ENCODE measurements at places on chromosomes 7 and 10.

GRCh38 chr7:129499999-129500398, 2.3 kb upstream of the SMKR1 start:
- DNase-seq: no peak

GRCh38 chr7:44172352-44172751, 16.9 kb downstream of the GCK start:
- no peak for DNase-seq

DNA sequence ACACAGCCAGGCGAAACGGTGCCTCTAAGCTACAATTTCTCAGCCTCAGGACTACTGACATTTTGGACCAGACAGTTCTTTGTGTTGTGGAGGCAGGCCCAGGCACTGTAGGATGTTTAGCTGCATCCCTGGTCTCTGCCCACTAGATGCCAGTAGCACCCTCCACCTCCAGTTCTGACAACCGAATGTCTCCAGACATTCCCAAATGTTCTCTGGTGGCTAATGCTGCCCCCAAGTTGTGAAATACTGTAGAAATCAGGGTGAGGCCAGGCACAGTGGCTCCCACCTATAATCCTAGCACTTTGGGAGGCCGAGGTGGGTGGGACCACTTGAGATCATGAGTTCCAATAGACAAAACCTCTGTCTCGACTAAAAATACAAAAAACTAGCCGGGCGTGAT, 18.2 kb downstream of the HNRNPF start:
- DNase-seq: no peak

- no peak for DNase-seq
Measured at GRCh38 chr7:155732286-155732685, 80.0 kb downstream of the SHH start.

GRCh38 chr7:84847790-84848189, 339.1 kb downstream of the SEMA3D start:
- no peak for DNase-seq

DNA sequence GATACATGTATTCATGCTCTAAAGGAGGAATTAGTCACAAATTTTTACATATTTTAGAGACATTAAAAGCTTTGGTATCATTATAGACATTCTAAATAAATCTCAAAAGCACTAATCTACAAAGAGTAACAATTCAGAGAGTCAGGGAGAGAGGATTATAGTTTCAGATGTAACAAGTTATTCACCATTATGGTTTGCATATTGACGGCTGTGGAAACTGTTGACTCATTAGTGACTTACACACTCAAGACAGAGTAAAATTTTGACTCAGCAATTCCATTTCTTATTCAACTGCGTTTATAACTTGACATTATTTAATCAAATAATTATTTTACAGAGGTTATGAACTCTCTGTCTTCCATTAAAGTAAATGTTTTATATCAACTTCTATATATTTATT, 95.4 kb upstream of the SEMA3C start:
- DNase-seq: no peak

DNA sequence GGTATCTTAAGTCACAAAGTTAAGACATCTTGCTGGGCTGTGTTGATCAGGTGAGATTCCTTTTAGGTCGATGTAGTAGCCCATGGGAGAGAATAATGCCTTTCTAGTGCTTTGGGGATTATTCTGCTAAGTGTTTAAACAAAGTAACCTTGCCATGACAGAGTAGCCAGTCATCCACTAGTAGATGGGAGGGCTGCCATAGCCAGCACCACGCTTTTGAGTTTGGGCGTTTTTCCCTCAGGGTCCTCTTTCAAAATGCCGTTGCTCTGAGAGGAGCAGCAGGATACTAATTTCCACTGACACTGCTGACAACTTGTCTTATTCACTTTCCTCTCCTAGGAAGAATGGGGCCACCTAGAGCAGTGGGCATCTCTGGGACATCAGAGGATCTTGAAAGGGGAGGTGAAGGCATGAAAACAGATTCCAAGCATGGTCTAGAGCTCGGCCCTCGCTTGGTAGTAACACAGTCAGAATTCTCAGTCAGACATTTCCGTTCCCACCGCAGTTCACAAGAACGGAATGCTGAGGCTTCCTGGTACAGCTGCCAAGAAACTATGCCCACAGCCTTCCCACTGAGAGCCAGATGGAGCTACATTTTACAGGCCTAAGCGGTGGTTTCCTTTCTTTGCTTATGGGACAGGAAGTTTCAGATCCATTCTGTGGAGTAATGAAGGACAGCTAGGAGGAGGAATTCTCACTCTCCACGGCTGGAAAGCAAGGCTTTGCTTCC, 15.3 kb upstream of the RSU1 start:
- no peak for DNase-seq

GRCh38 chr10:86048571-86048970, 318.0 kb downstream of the GRID1 start:
- no peak for DNase-seq

DNA sequence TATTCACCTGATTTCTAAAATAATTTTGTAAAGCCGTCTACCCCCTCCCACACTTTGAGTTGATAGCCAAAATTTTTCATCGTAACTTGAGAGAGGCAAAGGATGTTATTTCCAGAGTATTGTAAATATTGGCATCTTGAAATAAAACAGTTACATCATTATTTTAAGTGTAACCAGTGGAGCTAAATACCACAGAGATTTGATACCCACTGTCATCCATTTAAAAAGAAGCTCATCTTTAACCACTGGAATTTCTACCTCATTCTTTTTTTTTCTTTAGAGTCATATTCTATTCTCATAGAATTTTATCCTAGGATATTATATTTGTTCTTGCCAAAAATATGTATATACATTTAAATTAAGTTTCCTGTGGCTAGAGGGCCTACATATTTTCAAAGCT, 48.6 kb downstream of the CAMK1D start:
- no peak for DNase-seq

GRCh38 chr10:109306698-109307097, 616.6 kb downstream of the XPNPEP1 start:
- no peak for DNase-seq

GRCh38 chr7:3995187-3995586, 686.9 kb upstream of the FOXK1 start:
- DNase-seq: no peak

GRCh38 chr7:138665669-138666140, 35.5 kb downstream of the SVOPL start:
- no peak for DNase-seq

DNA sequence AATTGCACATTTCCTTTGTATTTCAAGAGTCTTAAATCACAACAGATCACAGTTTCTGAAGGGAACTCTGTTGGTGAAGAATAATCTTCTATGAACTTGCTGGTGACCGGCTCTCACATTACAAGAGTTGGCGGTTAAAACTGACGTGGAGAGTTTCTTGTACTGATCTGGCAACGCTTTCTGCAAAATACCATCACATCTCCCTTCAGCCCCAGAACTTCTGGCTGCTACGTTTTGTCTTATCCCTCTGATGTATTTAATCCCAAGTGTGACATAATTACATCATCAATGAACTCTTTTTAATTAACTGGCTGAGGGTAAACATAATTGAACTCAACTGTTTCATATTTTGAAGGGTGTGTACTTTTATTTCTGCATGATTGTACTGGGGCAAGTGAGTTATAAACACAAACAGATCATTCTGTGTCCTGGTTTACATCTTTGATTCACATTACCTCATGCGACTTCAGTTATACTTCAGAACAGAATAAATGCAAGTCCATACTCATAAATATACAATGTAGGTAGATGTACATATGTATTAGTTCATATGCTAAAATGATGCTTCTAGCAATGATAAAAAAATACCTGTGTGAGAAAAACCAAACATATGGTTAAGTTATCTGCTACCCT, 105.1 kb upstream of the NPVF start:
- DNase-seq: no peak

GRCh38 chr10:132987671-132988571, 45.6 kb upstream of the CFAP46 start:
- DNase-seq: no peak

- no peak for DNase-seq
Measured at GRCh38 chr7:107446988-107447387, 22.9 kb upstream of the GPR22 start.

DNA sequence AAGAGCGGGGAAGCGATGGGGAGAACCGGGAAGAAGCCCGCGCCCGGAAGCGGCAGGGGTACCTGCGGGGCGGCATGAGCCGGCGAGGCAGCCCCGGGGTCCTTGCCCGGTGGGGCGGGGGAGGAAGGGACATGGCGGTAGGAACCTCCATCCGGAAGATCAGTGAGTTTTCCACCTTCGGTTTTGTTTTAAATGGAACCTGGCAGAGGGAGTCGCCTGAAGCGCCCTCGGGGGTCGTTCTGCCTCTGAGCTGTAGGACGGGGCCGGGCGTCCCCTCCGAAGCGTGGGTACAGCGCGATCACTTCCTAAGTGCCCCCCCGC, 471 bp downstream of the PFKP start:
- DNase-seq: peak; percentile 56

DNA sequence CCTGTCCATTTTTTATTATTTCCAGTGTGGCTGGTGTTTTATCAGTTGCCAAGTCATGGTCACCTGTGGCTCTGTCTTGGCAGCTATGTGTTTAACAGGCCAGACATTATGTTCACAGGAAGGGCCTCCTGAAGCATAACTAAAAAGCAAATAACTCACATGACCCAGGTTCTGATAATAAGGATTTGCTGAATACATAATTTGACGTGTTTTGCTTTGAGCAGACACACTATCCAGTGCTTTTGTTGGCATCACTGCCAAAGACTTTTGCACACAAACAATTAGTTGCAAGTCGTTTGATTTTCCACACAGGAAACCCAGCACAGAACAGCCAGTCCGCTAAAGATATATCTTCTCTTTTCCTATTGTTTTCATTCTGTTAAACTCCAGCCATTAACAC, 173.6 kb downstream of the ARL4A start:
- DNase-seq: no peak

- DNase-seq: no peak
Measured at GRCh38 chr7:953547-954327, 743 bp downstream of the ADAP1 start.

- DNase-seq: no peak
Measured at GRCh38 chr7:148144827-148145226, 445.7 kb upstream of the C7orf33 start.

GRCh38 chr7:90570373-90570959, 25.7 kb upstream of the CDK14 start:
- no peak for DNase-seq

GRCh38 chr10:95464280-95464679, 96.9 kb downstream of the SORBS1 start:
- no peak for DNase-seq

DNA sequence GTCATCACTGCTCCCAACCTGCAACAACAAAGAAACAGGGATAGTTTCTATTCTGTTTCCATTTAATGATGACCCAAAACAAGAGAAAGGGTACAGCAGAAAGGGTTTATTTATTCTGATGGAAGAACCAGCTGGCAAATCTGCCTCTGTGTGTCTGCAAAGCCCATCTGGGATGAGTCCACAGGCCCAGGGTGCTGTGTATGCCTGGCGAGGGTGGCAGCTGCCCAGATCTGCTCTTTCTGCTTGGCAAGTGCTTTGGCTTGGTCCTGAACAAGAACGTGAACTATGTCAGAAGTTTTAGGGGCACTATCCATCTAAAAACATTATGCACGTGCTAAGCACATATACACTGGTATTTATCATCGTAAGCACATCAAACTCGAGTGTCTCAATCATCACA, 333.8 kb downstream of the CXCL12 start:
- DNase-seq: no peak

DNA sequence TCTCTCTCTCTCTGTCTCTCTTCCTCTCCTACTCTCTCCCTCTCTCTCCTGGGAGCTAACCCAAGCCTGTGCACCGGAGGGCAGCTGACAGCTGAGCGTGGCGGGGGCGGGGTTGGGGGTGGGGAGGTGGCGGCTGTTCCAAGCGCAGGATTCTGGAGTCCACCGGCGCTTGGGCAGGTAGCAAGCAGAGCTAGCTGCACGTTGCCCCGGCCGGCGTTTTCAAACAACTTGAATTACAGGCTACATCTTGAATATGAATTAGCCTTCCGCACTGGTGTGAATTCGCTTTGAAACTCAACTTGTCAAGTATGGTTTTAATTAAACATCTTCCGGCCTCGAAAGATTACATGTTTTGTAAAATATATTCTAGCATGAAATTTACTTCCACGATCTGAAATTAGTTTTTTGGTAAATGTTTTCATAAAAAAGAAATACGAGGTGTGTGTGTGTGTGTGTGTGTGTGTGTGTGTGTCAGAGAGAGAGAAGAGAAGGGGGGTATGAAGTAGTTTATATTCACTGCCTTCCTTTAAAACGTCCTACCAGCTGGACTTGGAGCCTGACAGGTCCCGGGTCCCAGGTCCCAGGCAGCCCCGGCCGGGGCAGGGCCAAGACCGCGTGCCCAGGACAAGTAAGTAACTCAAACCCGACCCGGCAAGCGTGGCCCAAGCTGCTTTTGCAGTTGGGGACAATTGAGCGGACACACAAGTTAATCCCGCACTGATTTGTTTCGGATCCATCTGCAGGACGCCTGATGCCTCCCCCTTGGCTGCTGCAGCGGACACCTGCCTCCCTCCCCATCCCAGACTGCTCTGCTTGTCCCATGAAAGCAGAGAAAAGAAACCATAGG, 9.0 kb upstream of the DLX6 start:
- DNase-seq: no peak

DNA sequence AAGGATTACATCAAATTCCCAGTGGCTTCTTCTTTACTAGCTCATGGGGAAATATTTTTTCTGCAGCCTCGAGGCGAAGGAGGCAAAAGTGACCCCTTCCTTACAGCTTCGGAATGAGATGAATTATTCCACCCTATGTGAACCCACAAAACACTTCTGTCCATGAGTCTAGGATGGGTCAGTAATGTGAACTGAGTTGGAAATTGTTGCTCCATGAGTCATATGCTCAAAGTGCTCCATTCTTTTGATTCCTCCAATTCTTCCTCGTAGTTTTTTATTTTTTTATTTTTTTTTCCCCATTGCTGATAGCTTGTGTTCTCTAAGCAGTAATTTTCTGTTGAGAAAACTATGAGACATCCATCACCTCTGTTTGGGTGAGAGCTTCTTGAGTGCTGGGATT, 31.7 kb upstream of the FAM204A start:
- DNase-seq: no peak

DNA sequence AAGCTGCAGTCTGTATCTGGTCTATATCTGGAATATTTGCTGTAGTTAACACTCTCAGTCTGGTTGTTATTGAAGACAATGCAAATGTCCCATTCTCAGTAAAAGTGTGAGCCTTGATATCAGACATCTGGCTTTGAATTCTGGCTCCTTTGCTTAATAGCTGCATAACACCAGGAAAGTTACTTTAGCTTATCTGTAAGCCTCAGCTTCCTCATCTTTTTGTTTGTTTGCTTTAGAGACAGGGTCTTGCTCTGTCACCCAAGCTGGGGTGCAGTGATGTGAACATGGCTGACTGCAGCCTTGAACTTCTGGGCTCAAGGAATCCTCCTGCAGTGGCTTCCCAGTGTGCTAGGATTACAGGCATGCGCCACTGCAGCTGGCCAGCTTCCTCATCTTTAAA, 41.3 kb downstream of the CNNM2 start:
- no peak for DNase-seq
